ENCODE measurements at places on chromosomes 12 and 14.

DNA sequence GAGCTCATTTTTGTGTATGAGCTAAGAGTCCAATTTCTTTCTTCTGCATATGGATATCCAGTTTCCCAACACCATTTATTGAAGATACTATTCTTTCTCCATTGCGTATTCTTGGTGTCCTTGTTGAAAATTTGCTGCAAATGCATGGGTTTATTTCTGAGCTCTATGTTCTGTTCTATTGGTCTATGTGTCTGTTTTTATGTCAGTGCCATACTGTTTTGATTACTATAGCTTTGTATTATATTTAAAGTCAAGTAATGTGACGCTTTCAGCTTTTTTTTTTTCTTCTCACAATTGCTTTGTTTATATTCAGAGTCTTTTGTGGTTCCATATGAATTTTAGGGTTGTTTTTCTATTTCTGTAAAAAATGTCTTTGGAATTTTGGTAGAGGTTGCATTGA lies 247.1 kb upstream of the TBX3 start:
- no peak for DNase-seq

DNA sequence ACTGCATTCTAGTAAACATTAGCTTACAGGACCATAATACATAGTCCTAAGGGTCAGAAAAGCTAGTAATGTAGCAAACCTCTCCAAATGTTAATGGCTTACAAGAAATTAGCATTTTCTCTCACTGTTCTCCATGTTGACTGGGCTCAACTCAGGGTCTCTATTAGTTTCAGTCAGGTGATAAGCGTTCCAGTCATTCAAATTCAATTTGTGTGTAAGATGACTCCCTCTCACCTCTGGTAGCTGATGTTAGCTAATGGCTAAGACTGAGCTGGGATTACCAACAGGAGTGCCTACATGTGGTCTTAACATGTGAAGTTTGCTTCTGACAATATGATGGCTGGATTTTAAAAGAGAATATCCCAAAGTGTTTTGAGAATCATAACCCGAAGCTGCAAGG lies 630.5 kb upstream of the USP15 start:
- no peak for DNase-seq

GRCh38 chr14:90491221-90491885 lies 94.5 kb downstream of the CALM1 start:
- DNase-seq = peak; percentile 21

DNA sequence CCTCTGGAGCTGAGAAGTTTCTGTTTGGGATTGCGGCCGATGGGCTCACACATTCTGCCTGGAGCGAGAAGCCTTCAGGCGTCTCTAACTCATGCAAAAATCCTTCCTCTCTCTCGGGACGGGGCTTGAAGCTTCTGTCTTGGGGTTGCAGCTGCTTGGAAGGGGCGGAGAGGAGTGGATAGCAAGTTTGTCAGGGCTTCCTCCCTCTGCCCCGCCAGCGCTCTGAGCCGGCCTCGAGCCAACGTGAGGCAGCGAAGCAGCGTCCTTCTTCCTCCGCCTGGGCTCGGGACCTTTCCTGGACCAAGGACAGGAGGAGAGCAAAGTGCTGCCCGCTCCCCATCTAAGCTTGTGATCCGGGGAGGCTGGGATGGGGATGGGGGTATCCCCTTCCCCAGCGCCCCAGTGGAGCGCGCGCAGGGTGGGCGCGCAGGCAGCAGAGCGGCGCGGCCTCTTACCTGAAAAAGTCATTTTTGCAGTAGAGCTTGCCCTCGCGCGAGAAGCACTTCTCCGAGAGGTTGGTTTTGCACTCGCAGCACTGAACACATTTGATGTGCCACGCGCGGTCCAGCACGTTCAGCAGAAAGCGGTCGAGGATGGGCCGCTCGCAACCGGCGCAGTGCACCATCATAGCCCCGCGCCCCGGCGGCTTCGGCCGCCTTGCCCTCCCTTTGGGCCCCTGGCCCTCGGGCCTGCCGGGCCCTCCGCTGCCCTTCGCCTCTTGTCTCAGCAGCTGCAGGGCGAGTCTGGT lies 626 bp downstream of the LHX5 start:
- no peak for DNase-seq

GRCh38 chr12:97977870-97978405 lies 515.3 kb downstream of the RMST start:
- no peak for DNase-seq

GRCh38 chr14:101706509-101707067 lies 54.9 kb upstream of the PPP2R5C start:
- no peak for DNase-seq

GRCh38 chr12:67482751-67483661 lies 165.5 kb upstream of the DYRK2 start:
- DNase-seq = peak; percentile 55

DNA sequence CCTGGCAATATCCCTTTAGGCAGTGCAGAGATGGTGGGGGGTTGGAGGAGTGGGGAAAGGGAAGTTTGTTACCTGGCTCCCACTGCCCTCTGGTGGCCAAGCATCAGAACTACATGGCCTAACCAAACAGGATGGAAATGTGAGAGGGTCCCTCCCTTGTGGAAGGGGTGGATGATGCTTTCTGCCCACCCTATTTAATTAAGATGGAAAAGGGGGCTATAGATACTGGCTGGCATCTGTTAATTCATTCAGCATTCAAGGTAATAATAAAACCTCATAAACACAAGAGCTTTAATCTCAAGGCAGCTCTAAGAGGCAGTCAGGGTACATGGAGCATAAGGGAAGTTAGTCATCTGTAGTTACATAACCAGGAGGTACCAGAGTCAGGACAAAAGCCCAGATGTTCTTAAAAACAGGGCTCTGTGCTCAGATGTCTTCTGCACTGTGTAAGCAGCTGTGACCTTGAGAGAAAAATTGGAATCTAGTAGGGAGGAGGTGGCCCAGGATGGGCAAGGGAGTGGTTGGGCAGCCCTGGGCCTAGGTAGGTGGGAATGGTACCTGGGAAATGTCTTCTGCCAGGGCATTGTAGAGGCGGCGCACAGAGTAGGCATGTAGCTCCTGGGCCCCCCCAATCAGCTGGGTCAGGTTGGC lies 4.6 kb downstream of the AP1G2 start:
- peak; percentile 51 for DNase-seq

GRCh38 chr14:48786498-48786897 lies 799.7 kb downstream of the RPS29 start:
- no peak for DNase-seq

- no peak for DNase-seq
These were observed 571.4 kb upstream of the ATP2B1 start for GRCh38 chr12:90280033-90280432.

DNA sequence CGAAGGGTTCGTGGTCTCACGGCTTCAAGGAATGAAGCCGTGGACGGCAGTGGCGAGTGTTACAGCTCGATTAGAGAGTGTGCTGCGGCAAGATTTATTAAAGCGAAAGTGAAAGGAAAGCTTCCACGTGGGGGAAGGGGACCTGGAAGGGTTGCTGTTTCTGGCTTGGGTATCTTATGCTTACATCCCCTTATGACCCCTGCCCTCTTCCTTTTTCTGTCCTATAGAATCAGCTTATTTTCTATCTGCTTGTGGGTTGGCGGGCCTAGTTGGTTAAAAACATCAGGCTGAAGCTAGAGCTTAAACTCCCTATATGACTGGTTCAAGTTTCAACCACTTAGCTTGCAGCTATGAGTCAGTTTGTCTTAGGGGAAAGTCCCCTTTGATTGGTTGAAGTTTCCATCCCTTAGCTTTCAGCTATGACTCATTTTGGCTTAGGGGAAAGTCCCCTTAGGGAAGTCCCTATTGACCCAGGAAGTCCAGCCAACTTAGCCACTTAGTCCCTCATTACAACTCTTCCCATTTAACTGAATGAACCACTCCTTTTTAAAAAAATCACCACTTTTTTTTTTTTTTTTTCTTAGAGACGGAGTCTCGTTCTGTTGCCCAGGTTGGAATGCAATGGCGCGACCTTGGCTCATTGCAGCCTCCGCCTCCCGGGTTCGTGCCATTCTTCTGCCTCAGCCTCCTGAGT lies 1494.7 kb upstream of the TMEM132C start:
- DNase-seq = no peak

- no peak for DNase-seq
These were observed 4.7 kb downstream of the HHIPL1 start for GRCh38 chr14:99649643-99650042.

- no peak for DNase-seq
These were observed 18.2 kb downstream of the PNMA1 start for GRCh38 chr14:73695997-73696396.

GRCh38 chr12:75479963-75480461 lies 543 bp upstream of the GLIPR1 start:
- no peak for DNase-seq

- DNase-seq = no peak
These were observed 26.2 kb upstream of the DYNC1H1 start for GRCh38 chr14:101937926-101938767.

GRCh38 chr14:66698503-66698902 lies 190.6 kb downstream of the GPHN start:
- DNase-seq = no peak

DNA sequence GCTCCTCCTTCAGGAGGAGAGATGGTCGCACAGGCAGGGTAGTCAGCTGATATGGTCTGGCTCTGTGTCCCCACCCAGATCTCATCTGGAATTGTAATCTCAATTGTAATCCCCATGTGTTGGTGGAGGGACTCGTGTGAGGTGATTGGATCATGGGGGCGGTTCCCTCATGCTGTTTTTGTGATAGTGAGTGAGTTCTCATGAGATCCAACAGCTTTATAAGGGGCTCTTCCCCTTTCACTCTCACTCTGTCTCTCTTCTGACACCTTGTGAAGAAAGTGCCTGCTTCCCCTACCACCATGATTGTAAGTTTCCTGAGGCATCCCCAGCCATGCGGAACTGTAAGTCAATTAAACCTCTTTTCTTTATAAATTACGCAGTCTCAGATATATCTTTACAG lies 218.9 kb upstream of the TMTC1 start:
- no peak for DNase-seq

DNA sequence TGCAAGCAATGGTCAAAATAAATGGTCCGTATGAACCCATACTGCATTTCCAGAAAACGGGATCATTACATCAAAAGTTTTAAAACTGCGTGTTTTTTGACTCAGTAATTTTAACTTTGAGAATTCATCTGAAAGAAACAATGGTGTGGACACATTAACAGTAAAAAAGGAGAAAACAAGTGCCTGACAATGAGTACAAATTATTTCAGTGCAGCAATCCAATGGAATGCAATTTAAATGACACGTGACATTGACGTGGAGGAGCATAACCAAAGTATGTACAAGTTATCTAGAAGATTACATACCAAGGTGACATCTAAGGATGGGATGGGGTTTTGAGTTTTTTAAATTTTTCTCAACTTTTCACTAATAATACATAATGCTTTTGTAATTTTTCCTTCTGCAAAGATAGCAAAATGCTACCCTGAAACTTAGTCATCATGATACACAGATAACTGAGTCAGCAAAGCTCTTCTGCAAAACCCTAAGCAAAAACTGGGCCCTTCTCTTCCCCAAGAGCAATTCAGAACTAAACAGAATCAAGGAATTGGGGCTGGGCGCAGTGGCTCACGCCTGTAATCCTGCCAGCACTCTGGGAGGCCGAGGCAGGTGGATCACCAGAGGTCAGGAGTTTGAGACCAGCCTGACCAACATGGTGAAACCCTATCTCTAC lies 20.4 kb downstream of the HNRNPC start:
- no peak for DNase-seq

DNA sequence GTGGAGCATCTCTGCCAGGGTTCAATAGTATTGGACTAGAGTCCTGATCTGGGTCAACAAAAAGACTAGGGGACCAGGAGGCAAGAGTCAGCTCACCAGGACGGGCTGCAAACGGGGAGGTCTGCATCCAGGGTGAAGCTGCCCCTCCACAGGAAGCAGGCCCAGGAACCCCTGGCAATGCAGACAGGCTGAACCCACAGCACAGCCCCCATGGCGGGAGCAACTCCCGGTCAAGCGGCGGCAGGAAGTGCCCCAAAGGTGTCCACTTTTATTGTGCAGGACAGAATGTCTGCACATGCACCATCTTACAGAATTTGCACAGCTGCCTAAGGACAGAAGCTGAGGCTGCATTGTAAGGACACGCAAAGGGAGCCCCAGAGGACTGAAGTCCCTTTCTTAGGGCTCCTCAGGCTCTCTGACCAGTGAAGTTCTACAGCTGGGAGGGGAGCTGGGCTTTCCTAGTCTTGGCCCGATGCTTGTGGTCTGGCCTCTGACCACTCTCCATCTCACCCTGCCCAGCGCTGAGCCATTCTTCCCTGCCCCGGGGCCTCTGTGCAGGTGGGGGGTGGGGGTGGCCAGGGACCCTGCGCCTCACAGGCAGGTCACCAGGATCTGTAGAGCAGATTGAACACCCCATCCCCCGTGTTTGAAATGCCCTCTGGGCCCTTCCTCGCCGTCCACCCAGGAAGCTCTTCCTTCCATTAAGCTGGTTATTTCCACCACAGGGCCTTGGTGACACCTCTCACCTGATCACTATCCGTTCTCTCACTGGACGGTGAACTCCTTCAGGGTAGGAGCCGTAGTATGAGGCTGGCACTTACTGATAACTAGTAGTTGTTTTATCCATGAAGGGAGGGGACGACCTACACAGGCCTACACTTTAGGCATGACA lies 75.9 kb downstream of the NINJ2 start:
- no peak for DNase-seq

GRCh38 chr14:67666750-67667449 lies 7.5 kb downstream of the VTI1B start:
- no peak for DNase-seq

DNA sequence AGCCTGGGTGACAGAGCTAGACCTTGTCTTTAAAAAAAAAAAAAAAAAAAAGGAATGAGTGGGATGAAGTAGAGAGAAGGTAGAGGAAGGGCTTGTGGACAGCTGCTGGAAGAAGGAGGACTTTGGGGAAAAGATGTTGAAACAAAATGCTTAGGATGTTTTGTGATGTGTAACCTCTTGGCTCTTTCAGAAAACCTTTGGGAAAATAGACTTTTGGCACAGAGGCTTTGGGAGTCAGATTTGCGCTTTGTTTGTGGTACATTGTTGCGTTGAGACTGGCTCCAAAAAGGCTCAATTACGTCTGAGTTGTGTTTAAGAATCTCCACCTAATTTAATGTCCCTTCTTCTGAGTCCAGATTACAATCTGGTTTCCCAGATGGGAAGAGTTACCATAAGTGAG lies 32.9 kb upstream of the SPTLC2 start:
- no peak for DNase-seq

DNA sequence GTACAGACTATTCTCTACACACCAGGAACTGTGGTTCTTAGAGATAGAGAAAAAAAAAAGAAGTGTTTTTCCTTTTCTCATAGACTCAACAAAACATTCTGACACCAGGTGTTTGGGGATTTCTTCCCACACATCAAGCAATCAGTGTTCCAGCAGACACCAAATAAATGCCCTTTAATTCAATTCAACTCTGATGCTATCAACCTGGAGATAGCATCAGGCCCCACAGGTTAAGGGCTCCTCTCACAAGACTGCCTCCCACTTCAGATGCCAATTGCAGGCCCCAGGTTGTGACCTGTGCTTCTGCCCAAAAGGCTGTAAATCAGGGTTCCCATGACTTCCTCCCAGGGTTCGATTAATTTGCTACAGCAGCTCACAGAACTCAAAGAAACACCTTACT lies 36.7 kb downstream of the RPS29 start:
- no peak for DNase-seq

GRCh38 chr12:49980501-49981349 lies 8.0 kb downstream of the AQP6 start:
- DNase-seq = no peak
